NCI-H2227 treated with DMSO at 0.1 percent for 48 hours (cell line): ENCODE measurements at places on chromosomes 12 and 14.

DNA sequence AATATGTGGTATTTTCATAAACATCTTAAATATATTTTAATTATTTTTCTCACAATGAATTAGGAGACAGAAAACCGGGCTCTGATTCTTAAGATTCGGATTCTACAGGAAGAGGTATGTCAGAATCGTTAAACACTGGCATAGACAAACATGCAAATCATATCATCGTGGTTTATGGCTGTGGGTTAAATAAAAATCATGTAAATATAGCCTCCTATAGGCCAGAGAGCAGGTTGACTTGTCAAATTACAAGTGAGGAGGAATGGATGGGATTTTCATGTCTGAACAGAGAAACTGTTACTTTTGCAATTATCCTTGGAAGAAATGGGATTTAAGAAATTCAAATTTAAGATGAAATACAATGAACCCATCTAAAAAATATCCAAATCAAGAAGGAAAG lies 74.9 kb upstream of the BCAT1 start:
- no peak for DNase-seq

DNA sequence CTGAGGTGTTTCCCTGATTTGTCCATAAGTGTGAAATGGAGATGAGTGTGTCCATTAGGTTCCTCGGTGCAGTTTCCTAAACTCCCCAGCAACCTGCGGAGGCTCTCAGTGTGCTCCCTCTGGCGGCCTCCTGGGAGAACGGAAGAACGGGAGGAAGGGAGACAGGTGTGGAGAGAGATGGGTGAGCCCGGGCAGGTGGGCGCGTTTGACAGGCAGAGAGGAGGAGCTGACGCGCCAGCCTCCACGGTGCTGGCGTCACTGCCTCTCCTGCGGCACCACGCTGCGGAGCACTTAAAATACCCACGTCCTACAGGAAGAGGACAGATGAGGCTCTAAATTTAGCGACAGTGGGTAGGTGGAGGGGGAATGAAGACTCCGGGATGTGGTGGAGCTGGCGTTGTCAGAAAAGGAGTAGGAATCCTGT lies 26.8 kb upstream of the PEX5 start:
- DNase-seq: peak; percentile 4

GRCh38 chr14:21058903-21059302 lies 1.3 kb downstream of the RNASE8 start:
- DNase-seq: no peak

DNA sequence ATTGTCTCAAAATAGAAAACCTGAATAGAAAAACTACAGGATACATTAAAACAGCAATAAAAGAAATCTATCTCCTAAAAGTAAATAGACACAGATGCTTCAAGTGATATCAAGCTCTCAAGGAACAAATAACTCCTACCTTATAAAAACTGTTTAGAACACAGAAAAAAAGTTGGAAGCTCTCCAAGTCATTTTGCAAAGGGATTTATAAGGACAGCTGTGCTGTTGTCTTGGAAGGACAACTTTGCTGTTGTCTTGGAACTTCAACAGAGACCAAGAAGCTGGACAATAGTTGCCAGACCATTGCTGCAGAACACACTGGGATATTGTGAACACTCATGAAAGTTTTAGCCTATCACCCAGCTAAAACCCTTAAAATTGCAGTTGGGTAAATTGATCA lies 780.7 kb downstream of the FLRT2 start:
- no peak for DNase-seq

DNA sequence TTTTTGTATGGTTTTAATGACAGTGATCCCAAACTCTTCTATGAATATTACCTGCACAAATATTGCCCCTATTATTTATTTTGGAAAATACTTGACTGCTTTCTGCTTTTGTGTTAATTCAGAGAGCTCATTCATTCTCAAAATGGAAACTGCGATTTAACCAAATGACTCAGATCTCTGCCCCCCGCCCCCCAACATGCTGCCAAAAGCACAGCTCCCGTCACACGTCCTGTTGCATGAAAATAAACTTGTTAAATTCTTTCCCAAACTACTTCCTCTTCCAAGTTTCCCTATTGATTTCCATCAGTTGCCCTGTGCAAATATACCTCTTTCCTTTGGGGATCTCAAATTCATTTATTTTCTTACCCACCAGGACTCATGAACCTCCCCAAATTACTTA lies 18.0 kb upstream of the NRDE2 start:
- DNase-seq: no peak

GRCh38 chr12:97151481-97151880 lies 244.4 kb downstream of the NEDD1 start:
- no peak for DNase-seq

DNA sequence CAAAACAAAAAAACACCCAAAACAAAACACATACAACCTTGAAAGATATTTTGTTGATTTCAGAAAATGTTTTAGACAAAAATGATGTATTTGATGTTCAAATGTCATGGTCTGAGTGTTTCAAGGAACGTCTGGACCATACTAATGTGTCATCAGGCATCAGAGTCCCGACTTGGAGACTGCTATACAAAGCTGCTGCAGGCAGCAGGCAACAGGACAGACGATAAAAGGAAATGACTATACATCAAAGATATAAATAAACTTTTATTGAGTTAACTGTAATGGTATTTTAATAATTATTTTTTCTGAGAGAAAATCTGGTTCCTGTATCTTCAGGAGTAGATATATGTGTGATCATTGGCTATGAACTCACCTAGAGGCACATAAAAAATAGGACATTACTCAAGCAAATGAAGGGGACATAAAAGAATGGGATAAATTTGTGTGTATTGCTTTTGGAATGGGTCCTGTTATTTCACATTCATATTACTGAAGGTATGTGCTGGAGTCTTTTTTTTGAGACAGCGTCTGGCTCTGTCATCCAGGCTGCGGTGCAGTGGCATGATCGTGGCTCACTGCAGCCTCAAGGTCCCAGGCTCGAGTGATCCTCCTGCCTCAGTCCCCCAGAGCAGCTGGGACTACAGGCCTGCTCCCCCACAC lies 87.3 kb upstream of the HECTD1 start:
- DNase-seq: no peak

DNA sequence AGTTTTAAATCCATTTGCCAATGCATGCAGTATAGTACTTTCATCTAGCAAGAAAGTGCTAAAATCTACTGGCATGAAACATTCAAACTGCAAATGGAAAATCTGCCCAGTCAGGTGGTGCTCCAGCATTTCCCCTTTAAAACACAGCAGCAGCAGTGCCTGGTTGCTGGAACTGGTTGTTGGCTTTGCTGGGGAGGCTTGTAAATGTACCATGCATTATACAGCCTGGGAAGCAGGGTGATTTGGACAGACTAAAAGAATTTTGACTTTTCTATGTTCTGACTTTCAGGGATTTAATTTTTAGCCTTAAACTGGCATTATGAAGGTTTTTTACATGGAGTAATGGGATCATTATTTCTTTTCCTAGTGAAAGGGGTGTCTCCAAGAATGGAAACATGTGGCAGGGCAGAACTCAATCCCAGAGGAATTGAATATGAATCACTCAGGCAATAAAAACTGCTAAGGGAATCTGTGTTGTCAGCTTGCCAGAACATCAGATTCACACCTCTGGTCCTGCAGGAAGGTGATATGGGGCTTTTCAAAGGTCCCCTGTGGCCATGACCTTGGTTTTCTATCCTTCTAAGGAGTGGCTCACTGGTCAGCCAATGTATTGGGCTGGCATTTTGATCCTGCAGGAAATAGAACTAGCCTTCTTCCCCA lies 9.0 kb upstream of the PAX9 start:
- DNase-seq: no peak

GRCh38 chr14:20714593-20715250 lies 26.2 kb downstream of the ANG start:
- DNase-seq: no peak

DNA sequence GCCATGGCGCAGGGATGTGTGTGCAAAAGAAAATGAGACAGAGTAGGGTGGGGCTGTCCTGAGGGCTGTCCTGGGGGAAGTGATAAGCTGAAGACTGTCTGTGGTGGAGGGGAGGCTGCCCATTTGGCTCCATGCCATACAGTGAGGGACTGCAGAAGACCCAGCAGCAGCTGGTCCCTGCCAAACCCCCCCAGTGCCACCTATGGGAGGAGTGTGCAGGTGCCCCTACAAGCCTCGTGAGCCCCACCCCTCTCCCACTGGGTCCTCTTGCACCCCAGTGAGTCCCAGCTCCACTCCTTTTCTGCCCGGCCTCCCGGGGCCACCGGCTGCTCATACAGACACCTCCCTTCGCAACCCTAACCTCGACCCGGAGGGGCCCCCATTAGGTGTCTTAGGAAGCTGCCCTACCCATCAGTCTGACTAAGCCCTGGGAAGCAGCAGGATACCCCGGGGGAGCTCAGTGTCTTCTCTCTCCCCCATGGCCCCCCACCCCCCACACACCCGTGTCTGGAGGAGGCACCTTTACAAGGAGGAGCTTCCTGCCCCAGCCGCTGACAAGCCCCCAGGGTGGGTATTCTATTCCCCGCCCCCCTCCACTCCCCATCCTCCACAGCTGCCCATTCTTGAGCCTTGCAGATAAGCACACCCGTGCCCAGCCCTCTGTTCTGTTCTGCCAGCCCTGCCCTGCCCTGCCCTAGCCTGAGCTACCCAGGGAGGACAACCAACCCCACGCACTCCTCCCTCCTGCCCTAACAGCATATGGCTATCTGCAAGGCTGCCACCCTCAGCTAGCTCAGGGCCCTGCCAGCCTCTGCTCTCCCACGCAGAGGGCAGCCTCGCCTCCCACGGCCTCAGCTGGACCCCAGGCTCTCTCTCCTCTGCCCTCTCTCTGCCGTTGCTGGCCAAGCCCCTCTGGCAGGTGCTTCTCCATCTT lies 41.9 kb downstream of the SLC6A12 start:
- DNase-seq: no peak

- no peak for DNase-seq
Measured at GRCh38 chr12:57935331-57935730, 6.0 kb upstream of the ATP23 start.

- DNase-seq: no peak
Measured at GRCh38 chr12:45663455-45663854, 66.1 kb upstream of the ARID2 start.

- DNase-seq: peak; percentile 72
Measured at GRCh38 chr14:21104448-21105060, 3.7 kb downstream of the TMEM253 start.

GRCh38 chr14:59273737-59274136 lies 85.3 kb downstream of the DAAM1 start:
- peak; percentile 13 for DNase-seq

DNA sequence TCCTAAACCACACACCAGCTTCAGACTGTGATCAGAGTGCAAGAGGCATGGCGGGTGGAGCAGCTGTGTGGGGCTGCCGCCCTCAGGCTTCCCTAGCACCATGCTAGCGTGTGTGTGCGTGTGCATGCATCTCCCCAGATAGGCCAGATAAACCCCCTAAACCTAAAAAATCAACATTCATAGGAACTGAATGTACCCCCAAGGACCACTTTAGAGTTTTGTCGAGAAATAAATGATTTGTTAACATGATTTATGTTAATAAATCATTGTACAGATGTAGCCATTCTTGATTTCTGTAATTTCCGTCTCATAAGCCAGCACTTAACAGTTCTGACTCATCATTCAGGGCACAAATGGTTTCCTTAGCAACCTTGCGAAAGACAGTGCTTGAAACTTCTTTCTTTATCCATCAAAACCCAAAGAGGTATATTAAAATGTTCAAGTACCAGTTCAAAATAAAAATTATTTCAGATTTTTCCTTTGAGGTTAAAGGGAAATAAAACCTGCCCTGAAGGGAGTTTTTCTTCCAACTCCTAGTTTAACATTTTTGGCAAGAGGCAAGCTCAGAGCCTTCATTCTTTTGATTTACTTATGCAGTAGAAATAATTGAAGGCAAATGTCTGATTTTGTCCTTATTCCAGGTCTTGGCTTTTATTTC lies 206.2 kb upstream of the RGS6 start:
- no peak for DNase-seq

GRCh38 chr14:70392676-70393075 lies 24.2 kb downstream of the SYNJ2BP start:
- no peak for DNase-seq

- no peak for DNase-seq
Measured at GRCh38 chr12:105724641-105725040, 394.1 kb downstream of the C12orf75 start.

DNA sequence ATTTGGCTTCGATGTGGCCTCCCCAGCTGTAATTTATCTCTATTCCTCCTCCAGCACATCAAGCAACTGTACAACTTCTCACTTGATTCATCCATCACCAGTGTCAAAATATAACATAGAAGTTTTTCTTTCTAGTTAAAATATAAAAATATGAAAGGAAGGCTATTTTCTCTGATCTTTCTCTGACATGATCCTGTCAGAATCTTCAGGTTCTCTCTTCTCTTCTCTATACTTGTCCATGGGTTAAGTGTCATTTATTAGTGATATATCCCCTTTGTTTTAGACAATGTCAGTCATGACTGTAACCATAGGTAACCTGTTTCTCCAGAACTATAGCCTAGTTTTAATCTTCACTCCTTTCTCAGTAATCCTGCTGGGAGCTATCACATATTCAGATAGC lies 132.5 kb upstream of the G2E3 start:
- DNase-seq: no peak

DNA sequence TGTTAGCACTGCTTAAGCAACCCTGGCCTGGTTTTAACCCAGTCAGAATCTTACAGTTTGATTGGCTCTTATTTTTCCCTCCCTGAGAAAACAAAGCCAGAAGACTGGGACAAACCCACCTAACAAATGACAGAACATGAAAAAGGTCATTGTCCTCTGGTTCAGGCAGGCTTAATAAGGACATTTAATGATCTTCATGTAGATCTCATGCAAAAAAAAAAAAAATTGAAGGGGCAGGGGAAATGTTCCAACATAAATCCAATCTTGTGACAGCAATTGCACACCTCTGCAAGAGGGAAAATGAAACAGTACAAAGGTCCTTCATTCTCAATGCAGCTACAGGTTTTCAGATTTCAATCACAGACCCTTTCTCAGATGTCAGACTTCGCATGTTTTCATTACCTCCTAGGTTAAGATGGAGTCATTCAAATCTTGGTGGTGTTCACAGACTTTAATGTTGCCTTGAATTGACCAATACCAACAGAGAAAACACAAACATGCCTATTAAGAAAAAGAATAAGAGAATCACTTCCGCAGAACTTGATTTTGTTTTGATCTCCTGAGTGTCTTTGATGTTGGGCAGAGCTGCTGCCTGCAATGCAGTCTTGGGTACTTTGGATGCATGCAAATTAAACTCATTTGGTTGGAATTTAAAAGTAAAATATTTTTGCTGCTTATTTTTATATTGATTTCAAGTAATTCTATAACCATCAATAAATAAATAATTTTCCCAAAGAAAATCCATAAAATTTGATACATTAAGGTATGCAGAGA lies 359.0 kb downstream of the BTG1 start:
- peak; percentile 97 for DNase-seq

GRCh38 chr14:89669193-89669592 lies 252.2 kb upstream of the FOXN3 start:
- no peak for DNase-seq

DNA sequence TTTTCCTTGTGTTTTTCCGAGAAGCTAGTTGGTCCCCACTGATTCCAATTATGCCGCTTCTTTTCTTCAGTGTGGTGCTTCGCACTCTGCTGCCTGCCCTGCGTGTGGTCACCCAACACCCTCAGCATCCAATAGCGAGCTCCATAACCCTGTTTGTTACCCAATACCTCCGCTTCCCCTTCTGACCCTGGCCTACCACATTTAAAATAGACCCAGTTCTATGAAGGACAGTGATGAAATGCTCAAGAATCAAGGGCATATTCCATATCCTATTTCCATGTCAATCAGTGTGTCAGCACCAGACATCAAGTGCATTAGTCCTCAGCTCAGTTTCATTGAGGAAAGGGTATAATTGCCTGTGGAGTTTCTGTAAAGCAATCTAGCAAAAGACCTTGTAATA lies 9.5 kb downstream of the NDRG2 start:
- no peak for DNase-seq
